AG09309 (cell line): ENCODE measurements at places on chromosomes 2 and 18.

GRCh38 chr2:51511002-51511401, 479.1 kb upstream of the NRXN1 start:
- DNase-seq = no peak

DNA sequence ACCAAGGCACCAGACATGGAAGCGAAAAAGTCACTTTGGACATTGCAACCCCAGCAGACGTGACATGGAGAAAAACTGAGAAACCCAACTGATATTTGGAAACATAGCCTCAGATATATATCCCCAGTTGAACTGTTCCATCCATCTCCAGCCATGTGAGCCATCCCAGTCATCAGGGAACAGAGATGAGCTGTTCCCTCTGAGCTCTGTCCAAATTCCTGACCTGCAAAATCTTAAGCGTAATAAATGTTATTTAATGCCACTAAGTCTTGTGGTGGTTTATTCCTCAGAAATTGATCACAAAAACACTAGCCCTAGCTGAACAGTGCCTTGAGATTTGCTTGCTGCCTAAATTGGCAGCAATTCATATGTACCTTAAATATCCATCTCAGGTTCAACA, 182.8 kb downstream of the NRP2 start:
- no peak for DNase-seq

DNA sequence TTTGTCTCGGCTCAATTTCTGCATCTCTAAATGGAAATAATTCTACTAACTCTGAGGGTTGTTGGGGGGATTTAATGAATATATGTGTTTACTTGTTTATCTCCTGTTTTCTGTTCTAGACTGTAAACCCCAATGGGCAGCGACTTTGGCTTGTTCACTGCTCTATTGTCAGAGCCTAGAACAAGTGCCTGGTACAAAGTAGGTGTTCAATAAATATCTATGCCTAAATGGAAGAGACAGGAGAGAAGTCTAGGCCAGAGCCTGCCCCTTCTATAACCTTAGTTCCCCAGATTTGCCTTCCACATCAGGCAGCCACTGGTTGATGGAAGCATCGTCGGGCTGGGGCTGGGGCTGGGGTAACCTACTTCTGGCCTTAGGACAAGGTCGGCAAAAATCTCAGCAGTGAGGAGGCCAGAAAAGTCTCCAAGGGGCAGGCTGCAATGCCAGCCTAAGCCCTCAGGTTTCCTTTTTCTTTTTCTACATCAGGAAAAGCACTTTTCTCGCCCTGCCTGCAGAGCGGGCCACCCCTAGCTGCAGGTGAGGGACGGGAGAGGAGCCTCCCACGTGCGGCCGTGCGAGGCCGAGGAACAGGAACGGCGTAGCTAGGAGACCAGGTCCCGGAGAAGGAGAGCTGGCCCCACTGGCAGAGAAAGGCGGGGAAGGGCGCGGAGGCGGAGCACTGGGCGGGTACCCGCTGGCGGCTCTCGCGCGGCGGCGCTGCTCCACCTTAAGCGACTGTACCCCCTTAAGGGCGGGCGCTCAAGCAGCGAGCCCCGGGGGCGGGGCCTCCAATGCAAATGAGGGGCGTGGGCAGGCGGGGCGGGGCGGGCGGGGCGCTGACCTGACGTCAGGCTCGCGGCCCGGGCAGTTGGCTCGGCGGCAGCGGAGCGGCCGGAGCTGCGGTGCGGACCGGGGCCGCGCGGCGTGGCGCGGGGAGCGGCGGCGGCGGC, at the start of gene CNNM4:
Gene CNNM4 (plus strand): TSS at position 867 of the 950 bp plus-strand sequence. CDS start 98 bp downstream, outside the sequence.
- DNase-seq = peak; percentile 64

- DNase-seq = no peak
Observed at GRCh38 chr18:48891721-48892120, 59.0 kb downstream of the SMAD7 start.

DNA sequence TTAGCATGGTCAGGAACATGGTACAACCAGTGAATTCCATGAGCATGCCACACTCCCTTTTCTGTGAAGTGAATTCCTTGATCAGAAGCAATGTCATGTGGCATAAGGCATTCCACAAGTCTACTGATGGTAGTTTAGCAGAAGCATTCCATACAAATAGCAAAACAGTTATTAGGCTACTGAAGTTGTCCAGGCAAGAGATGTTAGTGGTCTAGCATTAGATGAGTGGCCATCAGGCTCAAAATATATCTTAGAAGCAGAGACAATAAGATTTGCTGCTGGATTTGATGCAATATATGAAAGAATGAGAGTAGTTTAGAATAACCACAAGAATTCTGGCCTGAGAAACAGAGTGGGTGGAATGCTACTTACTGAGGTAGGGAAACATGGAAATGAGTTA, 355.3 kb upstream of the NRXN1 start:
- no peak for DNase-seq

DNA sequence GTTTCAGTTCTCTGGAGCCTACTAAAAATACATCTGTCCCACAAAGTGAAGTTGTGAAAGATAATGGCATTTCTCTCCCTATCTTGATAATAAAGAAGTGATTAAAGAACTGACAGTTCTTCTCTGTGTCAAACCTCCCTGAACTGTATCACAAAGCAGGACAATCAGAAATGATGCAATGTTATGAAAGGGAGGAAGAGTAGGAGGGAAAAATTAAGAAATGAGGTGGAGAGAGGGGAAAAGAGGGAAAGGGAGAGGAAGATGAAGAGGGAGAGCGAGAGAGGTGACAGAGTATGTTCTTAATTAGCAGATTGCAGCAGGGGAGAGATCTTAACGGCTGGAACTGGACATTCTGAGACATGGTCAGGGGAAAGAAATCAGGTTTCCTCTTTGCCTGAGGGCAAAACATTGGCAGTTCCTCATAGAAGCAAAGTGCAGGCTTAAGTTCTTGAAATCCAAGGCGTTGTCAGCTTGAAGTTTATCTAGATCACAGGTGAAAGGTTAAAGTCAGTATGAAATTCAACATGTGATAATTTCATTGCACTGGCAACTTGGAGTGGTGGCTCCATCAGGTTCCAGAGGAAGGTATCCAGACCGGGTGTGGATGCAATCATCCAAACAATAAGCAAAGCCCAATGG, 54.6 kb downstream of the RDH14 start:
- DNase-seq = no peak

DNA sequence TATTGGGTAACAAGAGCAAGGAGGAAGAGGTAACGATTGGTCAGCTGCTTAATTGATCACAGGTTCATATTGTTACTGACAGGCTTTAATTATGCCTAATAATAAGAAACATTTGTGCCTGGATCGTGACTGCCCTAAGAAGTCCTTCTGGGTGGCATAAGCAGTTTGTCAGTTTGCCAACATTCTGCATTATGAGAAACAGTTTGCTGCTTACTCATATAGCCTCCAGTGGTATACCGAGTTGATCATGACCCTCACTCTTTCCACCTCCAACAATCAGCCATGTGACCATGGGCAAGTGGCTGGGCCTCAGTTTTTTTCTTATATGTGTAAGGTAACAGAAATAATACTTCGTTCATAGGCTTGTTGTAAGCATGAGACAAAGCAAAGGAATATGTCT, 96.6 kb upstream of the CABLES1 start:
- DNase-seq = peak; percentile 79

DNA sequence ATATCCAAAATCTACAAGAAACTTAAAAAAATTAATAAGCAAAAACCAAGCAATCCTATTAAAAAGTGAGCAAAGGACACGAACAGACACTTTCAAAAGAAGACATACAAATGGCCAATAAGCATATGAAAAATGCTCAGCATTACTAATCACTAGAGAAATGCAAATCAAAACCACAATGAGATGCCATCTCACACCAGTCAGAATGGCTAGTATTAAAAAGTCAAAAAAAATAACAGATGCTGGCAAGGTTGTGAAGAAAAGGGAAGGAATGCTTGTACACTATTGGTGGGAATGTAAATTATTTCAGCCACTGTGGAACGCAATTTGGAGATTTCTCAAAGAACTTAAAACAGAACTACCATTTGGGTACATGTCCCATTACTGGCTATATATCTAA, 128.8 kb upstream of the SESTD1 start:
- DNase-seq = no peak

GRCh38 chr2:200695601-200696000, 109.8 kb downstream of the AOX1 start:
- DNase-seq = no peak

- DNase-seq = no peak
Observed at GRCh38 chr2:1971124-1971523, 226.8 kb upstream of the PXDN start.

- DNase-seq = no peak
Observed at GRCh38 chr18:2683055-2683454, 27.5 kb downstream of the SMCHD1 start.
